ENCODE measurements at places on chromosomes 7 and 10.

- DNase-seq, result no peak
These were observed 1197.7 kb upstream of the LRRN3 start for GRCh38 chr7:109893231-109893630.

DNA sequence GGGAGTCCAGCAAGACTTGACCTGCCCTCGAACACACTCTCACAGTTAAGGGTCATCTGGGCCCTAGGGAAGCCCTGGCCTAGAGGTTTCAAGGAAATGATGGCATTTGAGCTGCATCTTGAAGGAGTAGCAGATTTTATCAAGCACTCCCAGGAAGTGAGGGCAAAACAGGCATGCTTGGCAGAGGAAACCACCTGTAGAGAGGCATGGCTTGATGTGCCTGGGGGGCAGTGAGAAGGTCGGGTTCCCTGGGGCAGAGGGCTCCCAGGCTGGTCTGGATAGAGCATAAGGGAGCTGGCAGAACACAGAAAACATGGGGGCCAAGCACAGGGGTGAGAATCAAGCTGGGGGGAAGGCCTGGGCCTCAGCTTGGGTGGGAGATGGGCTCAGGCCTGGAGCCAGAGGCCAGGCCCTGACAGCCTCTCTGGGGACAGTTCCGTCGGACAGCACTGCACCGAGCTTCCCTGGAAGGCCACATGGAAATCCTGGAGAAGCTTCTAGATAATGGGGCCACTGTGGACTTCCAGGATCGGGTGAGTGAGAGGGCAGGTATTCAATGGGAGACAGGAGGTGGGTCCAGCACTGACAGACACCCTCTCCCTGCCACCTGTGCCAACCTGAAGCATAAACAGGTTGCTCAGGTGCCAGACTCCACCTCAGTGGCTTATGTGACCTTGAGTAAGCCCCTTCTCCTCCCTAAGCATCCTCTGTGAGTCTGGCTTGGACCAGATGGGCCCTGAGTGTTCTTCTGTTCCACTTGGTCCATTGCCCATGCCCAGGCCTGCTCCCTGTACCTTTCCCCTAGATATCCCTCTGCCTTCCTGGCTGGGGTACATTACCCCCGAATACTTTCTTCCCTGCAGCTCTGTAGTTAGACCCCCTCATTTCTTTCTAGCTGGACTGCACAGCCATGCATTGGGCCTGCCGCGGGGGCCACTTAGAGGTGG, 3.5 kb upstream of the HOGA1 start:
- no peak for DNase-seq

- DNase-seq, result no peak
These were observed 114.9 kb upstream of the PTN start for GRCh38 chr7:137458399-137458798.

GRCh38 chr7:158289231-158289630, 298.4 kb downstream of the PTPRN2 start:
- no peak for DNase-seq

- DNase-seq, result peak; percentile 50
These were observed 355.1 kb downstream of the AUTS2 start for GRCh38 chr7:69953136-69954067.

- DNase-seq, result no peak
These were observed 11.1 kb downstream of the ING3 start for GRCh38 chr7:120961638-120962173.

GRCh38 chr7:112638675-112639400, 151.4 kb downstream of the TMEM168 start:
- DNase-seq, result no peak

GRCh38 chr7:134140889-134141867, 14.0 kb downstream of the LRGUK start:
- DNase-seq, result peak; percentile 76

DNA sequence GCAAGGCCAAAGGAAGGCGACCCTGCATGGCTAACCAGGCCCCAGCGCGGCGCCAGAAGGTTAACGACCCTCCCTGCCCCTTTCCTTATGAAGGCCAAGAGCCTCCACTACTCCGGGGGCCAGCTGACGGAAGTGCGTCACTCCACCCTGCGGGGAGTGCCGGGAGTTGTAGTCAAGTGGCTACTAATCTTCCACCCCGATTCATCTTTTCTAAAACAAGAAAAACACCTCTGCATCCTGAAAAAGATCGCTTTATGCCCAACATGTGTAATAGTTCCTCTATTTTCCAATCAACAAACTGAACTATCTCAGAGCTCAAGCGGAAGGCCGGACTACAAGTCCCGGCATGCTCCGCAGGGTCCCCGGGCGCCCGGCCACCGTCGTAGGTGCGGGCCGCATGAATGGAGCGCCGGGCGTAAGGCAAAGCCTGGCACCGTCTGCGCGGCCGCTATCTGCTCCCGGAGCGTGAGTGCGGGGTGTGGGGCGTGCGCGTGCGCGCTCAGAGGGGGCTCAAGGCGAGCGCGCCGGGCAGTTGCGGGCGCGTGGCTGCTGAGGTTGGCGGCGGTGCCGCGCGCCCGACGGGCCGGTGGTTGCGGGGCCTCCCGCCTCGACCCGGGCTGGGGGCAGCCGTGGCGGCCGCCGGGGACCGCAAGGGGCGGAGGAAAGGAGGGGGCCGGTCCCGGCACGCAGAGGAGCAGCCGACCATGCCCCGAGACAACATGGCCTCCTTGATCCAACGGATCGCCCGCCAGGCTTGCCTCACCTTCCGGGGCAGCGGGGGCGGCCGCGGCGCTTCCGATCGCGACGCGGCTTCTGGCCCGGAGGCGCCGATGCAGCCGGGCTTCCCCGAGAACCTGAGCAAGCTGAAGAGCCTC, at the start of gene ADO:
Gene ADO (plus strand): TSS at position 365 of the 875 bp plus-strand sequence. CDS start 340 bp downstream, at position 705.
- DNase-seq, result peak; percentile 87

DNA sequence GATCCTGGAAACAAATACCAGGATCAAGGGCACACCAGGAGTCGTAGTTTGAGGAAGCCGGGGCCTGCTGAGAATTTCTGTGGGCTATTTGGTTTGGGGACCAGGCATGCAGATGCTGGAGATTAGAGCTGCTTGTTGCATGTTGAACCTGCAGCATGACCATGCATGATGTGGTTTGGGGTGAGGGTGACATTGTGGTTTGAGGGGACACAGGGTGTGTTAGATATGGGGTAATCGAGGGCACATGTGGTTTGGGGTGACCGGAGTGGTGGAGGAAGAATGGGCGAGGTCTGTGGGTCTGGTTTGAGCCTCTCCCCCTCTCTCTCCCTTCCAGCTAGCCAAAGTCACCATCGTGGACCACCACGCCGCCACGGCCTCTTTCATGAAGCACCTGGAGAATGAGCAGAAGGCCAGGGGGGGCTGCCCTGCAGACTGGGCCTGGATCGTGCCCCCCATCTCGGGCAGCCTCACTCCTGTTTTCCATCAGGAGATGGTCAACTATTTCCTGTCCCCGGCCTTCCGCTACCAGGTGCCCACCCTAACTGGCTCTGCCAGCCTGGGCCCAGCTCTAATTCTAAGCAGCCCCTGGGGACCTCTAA, 10.2 kb downstream of the NOS3 start:
- DNase-seq, result no peak

Data from NCI-H69 (cell line).